Ovary (tissue), 10 donors: ENCODE measurements at places on chromosomes 1 and 21. TPM values are rescaled to one million over a fixed set of nuclear protein-coding genes. Genes with fewer than 3 reads are reported as not detected.
A peak's percentile ranks its signal among the peaks of the same experiment; 100 is the strongest.

The MOV10 gene
- polyA plus RNA-seq = 35.6 TPM

The S100A7A gene
- polyA plus RNA-seq = not detected

The NECTIN4 gene
- polyA plus RNA-seq = not detected

The SLAMF6 gene
- polyA plus RNA-seq = 0.24 TPM

The NR5A2 gene
- polyA plus RNA-seq = 4.1 TPM

The CLDN17 gene
- not detected for polyA plus RNA-seq

The KCNA3 gene
- polyA plus RNA-seq = 1.1 TPM

GRCh38 chr1:82836213-82836972 is 1035.7 kb downstream of the ADGRL2 start:
- DNase-seq = no peak

- no peak for DNase-seq
These were observed 145.5 kb downstream of the TBX15 start for GRCh38 chr1:118842452-118843201.

GRCh38 chr1:175320804-175321203 is 128.2 kb upstream of the KIAA0040 start:
- DNase-seq = no peak

DNA sequence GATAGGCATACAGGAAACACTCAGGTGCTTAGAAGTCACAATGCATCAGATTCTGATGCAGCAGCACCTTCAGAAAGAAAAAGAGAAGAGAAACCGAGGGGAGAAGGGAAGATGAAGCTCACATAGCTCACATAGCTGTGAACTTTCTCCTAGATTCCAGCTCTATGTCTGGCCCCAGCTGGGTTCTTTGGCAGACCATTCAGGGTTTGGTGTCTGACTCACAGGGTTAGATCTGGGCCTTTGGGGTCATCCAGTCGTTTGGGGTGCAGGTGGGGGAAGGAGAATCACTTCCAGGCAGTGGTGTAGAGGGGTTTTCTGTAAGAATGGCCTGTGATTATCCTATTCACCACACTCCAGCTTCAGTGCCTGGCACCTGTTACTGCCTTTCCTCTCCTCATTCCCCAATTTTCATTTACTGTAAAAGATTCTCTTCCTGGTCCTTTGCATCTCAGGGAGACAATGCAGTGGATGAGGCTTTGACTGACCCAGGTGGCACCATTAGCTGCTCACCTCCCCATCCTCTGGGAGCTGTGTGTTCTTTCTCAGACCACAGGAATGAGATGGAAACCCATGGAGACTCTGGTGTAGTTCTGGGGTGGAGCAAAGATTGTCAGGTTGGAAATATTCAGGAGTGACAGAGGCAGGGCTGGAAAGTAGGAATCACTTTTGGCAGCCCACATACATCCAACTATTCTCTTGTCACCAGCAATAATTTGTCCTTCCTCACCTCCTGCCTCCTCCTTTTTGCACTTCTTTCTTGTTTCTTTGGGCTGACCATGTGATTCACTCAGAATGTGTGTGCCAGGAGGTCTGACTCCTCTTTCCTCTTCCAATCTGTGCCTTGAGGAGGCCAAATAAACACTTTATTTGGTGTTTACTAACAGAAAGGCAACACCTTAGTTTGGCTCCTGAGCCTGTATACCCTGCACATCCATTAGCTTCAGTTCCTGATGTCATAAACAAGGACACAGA is 103.3 kb downstream of the PAPPA2 start:
- no peak for DNase-seq

DNA sequence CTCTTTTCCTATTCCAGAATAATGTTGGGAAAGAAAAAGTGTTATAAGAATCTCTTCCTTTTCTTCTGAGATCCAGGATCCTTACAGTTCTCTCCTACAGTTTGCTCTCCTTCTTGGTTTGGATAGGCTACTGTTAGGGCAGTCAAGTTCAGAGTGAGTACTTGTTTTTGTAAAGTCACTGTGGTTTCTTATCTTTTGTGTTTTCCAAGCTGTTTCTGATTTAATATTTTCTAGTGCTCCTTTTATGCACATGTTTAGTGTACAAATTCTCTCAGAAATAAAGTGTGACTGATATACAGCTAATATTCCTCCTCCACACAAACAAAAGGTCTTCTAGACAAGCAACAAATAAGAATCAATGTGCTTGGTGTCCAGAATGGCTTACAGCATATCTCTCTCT is 107.7 kb downstream of the BACH1 start:
- DNase-seq = no peak

- no peak for DNase-seq
These were observed 170.3 kb downstream of the MIS18A start for GRCh38 chr21:32108566-32108965.

- DNase-seq = no peak
These were observed 99.6 kb downstream of the DMRTB1 start for GRCh38 chr1:53558739-53559315.

DNA sequence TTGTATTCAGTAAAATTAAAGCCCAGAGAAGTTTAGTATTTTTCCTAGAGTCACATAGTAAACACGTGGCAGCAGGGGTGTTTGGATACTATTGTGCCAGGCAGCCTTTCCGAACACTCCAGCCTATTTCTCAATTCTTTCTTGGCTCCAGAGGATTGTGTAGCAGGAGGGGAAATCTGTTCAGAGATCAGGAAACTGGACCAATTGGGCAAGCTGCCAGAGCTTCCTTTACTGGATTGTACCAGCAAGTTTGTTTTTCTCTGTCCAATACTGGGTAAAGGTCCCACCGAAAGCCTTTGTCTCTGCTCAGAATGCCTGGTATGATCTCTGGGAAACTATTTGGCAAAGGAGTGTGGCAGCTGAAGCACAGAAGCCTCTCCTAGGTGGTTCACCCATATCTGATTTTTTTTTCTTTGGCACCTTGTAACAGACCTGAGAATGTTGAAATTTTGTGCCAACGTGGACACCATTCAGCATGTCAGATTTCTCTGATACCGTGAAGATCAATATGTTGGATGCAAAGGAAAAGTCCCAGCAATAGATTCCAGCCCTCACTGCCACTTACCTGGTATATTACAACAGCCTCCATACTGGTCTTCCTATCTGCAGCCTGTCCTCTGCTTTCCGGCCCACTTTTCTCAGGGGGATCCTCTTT is 126.2 kb downstream of the FGGY start:
- peak; percentile 72 for DNase-seq

- no peak for DNase-seq
These were observed 89.3 kb downstream of the ROR1 start for GRCh38 chr1:63863145-63863544.

DNA sequence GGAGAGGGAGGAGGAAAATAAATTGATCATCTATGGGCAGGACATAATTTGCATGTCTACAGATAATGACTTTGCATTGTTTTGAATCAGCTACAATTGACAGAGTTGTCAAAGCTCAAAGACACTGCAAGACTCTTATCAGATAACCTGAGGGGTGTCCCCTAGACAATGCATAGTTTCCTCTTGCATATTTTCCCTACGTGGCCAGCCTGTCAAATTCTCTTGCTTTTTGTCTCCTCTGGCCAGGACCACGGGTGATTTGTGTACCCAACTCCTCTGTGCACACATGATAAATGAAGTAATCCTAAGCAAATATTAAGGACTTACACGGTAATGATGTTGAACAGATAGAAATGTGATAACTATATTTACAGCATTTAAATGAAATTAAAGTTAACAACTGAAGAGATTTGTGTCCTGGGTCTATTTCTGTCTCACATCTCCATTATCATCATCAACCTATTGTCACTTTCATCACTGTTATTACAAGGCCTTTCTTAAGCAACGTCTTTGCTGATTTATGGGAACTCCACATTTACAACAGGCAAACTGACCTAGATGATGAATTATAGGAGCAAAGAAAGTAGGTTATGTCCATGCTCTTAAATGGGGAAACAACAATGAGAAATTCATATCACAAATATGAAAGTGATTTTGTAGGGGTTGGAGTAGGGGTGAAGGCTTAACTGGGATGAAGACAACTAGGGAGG is 18.8 kb downstream of the BATF3 start:
- DNase-seq = no peak

DNA sequence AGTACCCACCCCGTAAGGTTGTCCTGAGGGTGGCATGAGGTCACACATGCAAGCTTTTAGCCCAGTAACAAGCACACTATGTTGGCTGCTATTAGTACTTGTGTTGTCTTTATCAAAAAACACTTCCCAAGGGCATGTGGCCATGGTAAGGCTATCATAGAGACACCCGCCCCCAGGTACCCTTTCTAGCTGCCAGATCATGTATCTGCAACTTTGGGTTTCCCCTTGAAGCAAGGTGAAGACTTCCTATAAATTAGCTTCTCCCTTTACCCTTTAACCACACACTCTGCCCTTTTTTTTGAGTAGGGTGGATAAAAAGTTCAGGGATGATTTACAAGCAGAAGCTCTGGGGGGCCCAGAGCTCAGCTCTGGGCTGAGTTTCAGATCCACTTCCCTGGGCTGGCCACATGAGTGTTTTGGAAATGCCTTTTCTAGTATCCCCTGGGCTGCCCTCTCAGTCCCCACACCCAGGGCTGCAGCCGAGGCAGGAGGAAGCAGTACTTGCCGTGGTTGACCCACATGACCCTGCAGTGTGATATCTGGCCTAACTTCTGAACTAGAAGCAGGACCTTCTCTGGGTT is 2.0 kb downstream of the ZDHHC18 start:
- no peak for DNase-seq

DNA sequence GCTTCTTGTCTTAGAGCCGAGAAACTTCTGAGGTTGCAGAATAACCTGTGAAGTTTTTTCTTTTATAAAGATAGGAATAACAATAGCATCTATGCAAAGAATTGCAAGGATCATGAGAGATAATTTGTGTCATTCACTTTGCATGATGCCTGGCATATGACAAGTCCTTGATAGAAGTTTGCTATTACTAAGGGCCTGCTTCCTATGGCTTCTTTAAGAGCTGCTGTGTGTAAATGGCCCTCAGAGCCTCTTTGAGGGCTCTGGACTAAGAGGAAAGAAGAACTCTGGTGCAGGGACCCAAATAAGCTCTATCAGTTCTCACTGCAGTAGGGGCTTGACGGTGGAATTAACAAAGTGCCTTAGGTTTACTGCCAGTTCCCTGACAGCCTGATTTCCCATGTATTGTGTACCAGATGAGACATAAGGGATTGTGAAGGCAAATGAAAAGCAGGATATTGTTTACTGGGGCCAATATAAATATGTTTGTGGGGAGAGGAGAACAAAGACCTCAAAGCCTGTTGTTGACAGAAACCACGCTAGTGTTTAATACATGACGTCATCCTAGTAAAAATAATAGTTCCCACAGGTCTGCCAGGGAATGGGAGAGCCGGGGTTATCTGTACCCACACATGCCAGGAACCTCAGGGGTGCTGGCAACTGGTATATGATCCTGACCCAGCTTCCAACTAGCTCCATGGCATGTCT is 131.2 kb upstream of the UBE2U start:
- no peak for DNase-seq

DNA sequence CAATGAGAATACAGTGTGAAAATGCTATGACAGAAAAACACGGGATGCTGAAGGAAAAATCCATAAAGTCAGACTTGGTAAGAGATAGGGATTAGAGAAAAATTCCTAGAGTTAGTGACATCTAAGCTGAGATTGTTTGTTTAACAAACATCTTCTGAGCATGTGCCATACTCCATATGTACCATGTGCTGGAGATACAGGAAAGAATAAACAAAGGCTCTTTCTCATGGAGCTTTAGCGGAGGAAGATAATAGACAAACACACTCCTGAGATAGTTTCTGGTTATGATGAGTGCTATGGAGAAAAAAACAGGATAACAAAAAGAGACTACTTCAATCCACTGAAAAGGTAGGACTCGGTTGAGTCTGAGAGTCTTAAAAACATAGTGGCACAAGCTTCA is 22.0 kb upstream of the AIM2 start:
- no peak for DNase-seq

GRCh38 chr21:26457817-26458216 is 115.3 kb downstream of the CYYR1 start:
- DNase-seq = no peak
